GF-D8 (cell line): ENCODE measurements at places on chromosomes 11 and 22.

DNA sequence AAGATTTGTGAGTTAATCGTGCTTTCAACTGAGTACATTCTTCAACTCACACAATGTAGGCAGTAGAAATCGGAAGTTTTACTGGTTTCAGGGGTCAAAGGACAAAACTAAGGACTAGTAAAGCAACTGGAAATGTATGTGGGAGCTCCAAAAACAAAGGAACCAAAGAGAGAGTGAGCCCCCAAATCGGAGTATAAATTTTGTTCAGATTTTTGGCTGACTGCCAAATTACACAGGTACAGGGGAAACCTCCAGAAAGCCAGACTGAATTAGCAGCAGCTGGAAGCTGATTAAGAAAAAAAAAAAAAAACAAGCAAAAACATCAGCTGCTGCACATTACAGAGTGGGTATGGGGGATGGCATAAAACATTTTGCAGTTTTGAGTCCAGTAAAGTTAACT is 75.2 kb upstream of the GNAZ start:
- DNase-seq = no peak

- DNase-seq = no peak
Measured at GRCh38 chr11:818396-819128, at the start of gene PNPLA2. TSS of gene PNPLA2 (plus strand) at chr11:818914. CDS start at chr11:819719, 805 bp downstream.

- no peak for DNase-seq
Measured at GRCh38 chr11:8220261-8221045, 43.2 kb downstream of the LMO1 start.

GRCh38 chr11:128854841-128855240 is 12.3 kb downstream of the KCNJ1 start:
- no peak for DNase-seq
